ENCODE measurements at places on chromosomes 11 and 22.

DNA sequence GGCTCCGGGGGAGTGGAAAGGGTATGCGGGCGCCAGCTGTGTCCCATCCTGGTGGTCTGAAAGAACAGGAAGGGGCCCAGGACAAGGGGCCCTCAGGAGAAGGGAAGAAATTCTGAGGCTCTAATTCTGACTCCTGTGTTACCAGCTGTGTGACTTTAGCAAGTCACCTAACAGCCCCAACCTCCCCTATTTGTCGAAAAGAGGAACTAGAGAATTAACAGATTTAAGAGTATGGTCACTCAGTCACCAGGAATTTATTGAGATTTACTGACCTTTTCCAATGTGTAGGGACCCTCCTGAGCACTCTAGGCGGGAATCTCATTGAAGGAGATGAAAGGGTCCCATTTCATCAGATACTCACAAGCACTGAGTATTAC, 14.6 kb downstream of the RPS6KA4 start:
- no peak for DNase-seq

DNA sequence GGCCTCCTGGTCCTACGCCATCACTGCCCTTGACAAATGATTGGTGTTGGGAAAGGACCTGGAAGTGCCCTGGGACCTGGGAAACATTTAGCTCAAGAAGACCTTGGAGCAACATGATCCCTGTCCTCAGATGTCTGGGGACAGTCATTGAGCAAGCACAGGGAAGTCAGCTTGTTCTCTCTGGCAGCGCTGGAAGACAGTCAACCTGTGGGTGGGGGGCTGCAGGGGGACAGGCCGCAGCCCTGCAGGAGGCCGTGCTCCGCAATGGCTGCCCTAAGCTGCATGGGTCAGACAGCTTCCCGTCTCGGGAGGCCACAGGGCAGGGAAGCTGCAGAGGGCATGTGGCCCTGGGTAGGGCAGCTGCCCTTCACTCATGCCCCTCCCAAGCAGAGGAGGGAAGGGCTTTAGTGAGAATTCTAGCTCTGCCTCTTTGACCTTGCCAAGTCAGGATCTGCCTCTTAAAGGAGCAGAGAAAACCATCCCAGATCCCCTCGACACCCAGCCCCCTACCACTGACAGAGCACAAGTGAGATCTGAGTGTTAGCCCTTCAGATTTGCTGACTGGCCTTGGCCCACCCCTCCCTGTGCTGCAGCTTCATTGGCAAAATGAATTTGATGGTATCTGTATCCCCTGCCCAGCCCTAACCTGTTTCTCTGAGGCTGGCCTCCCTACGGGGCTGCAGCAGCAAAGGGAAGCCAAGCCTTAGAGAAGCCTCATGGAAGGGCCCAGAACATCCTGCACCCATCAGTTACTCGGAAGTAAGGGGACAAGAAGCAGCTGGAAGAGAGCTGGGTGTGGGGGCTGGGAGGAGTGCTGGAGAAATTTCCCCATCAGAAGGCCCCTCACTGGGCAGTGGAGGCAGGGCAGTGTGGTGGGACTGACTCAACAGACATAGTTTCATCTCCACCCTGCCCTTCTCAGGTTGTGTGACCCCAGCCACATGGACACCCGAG, 6.2 kb upstream of the SREBF2 start:
- DNase-seq = no peak

DNA sequence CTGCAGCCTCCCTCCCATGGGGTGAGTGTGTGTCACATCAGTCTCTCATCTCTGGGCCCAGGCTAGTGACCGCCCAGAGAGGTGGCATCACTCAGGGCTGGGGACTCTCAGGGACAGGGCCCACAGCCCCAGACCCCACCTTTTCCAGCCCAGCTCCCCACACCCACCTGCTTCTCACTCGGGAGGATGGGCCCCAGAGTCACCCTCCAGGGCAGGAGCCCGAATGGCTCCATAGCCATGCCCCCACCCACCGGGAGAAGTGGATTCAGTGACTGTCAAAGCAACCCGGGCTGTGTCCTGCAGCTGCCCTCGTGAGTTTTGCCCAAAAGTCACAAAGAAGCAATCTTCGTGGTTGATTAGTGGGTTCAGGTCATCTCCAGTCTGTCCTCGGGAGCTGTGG, 26.0 kb downstream of the PARVG start:
- DNase-seq = no peak

- DNase-seq = no peak
These were observed 12.1 kb upstream of the OMP start for GRCh38 chr11:77090373-77091111.

DNA sequence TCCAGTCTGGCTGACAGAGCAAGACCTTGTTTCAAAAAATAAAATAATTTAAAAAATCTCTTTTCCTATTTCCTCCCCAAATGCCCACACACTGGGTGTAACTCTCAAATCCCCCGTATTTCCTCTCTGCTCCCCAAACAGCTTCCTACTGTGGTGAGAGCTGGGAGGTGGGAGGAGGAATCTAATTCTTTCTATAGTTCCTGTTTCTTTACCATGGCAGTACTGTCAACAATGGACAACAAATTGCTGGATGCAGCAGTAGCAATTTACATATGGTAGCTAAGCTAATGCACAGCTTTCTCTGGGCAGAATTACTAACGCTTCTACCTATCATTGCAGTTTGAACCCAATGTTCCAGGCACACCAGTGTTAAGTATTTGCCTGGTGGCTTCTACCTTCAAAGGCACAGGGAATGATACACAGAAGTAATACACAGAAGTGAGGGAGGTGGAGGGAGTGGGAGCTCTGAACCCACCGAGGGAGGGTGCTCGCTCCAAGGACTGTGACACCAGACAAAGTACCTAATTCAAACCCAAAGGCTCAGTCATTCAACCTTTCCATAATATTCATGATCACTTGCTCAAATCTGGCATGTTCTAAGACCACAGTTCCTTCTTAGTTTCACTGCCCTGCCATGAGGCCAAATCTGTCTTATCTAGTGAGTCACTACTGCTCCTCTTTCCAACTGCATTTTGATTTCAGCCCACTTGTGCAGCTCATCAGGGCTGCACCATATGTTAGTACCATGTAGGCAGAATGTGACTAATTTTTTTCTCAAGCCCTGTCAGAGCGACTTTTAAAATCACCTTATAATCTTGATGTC, 37.9 kb downstream of the CELF1 start:
- DNase-seq = no peak
